Left ventricle myocardium inferior (tissue), 1 donor: ENCODE measurements at places on chromosomes 5 and 9. TPM values are rescaled to one million over a fixed set of nuclear protein-coding genes. Genes with fewer than 3 reads are reported as not detected.

The ADRA1B gene
- total RNA-seq = 2.5 TPM

The LCP2 gene
- 3.9 TPM for total RNA-seq

The AMACR gene
- total RNA-seq = 6.1 TPM

GRCh38 chr9:87436716-87437115, 61.0 kb upstream of the DAPK1 start:
- H3K36me3 ChIP-seq = no peaks in the 10 kb centered on the region
- H3K27me3 ChIP-seq = no peaks in the 10 kb centered on the region
- no peaks in the 10 kb centered on the region for H3K4me1 ChIP-seq
- no peak overlapping the region for H3K27ac ChIP-seq
- no peak for DNase-seq
- no peak overlapping the region for H3K4me3 ChIP-seq

GRCh38 chr5:88503041-88503345, 234.3 kb upstream of the TMEM161B start:
- no peaks in the 10 kb centered on the region for H3K27me3 ChIP-seq
- no peak for DNase-seq
- peak overlapping the region; percentile 65 for H3K4me3 ChIP-seq
- no peaks in the 10 kb centered on the region for H3K36me3 ChIP-seq
- H3K4me1 ChIP-seq = peaks cover 4% of the 10 kb centered on the region
- H3K27ac ChIP-seq = peak overlapping the region; percentile 50

GRCh38 chr9:19876569-19877316, 87.9 kb upstream of the SLC24A2 start:
- no peaks in the 10 kb centered on the region for H3K36me3 ChIP-seq
- no peak overlapping the region for H3K27ac ChIP-seq
- DNase-seq = no peak
- no peaks in the 10 kb centered on the region for H3K4me1 ChIP-seq

DNA sequence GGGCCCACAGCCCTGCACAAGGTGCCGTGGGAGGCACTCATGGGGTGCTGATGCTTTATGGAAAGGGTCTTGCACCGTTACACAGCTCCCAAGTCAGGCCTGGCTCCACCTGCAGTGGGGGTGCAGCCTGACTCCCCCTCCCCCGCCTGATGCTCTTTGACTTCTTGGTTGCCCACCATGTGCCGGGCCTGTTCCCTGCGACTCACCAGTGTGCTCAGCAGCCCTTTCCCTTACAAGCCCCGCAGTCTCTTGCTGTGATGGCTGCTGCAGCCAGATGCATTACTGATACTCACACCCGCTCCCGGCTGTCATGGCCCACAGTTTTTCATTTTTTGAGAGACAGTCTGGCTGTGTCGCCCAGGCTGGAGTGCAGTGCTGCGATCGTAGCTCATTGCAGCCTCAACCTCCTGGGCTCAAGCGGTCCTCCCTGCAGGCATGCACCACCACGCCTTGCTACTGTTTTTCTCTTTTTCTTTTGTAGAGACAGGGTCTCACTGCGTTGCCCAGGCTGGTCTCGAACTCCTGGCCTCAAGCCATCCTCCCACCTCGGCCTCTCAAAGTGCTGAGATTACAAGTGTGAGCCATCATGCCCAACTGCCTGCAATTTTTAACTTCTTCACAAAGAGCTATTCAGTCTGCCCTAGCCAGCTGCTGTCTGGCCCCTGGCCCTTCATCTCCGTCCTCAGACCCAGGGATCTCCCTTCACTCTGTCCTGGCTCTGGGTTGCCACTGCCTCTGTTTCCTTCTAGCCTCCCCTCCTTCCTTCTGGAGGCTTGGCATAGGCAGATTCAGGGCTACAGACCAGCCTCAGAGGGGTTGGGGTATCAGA, 109.5 kb downstream of the RXRA start:
- H3K36me3 ChIP-seq = peaks cover 41% of the 10 kb centered on the region
- H3K4me3 ChIP-seq = peak overlapping the region; percentile 45
- peak overlapping the region; percentile 96 for H3K27ac ChIP-seq
- no peaks in the 10 kb centered on the region for H3K27me3 ChIP-seq
